ENCODE measurements at places on chromosomes 1 and 21. TPM values are rescaled to one million over a fixed set of nuclear protein-coding genes. Genes with fewer than 3 reads are reported as not detected.

Gene FCGR3B
- total RNA-seq, result 2.5 TPM

GRCh38 chr1:185679220-185679619 lies 55.0 kb upstream of the HMCN1 start:
- H3K36me3 ChIP-seq, result no peaks in the 10 kb centered on the region
- no peak overlapping the region for H3K4me3 ChIP-seq
- no peaks in the 10 kb centered on the region for H3K27me3 ChIP-seq
- no peaks in the 10 kb centered on the region for H3K4me1 ChIP-seq
- no peak overlapping the region for H3K27ac ChIP-seq
- DNase-seq, result no peak

GRCh38 chr1:179047636-179047997 lies 21.9 kb downstream of the FAM20B start:
- no peak overlapping the region for H3K4me3 ChIP-seq
- no peaks in the 10 kb centered on the region for H3K27me3 ChIP-seq
- no peak for DNase-seq
- peaks cover 7% of the 10 kb centered on the region for H3K36me3 ChIP-seq
- H3K27ac ChIP-seq, result no peak overlapping the region

DNA sequence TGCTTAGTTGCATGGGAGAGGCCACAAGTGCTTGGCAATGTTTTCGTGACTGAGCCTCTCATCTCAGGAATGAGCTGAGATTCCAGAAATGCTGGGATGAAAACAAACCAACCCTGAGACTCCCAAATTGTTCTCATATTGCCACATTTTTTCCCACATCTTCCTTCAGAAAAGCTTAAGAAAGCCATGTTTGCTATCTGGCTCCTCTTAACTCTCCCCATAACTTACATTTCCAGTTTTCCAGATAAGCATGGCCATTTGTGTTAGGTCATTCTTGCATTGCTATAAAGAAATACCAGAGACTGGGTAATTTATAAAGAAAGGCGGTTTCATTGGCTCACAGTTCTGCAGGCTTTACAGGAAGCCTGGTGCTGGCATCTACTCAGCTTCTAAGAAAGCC lies 17.2 kb downstream of the DSCAM start:
- H3K27me3 ChIP-seq, result no peaks in the 10 kb centered on the region
- H3K27ac ChIP-seq, result no peak overlapping the region
- no peak overlapping the region for H3K4me3 ChIP-seq
- no peaks in the 10 kb centered on the region for H3K36me3 ChIP-seq
- no peak for DNase-seq
- no peaks in the 10 kb centered on the region for H3K4me1 ChIP-seq

- no peaks in the 10 kb centered on the region for H3K4me1 ChIP-seq
- H3K27me3 ChIP-seq, result no peaks in the 10 kb centered on the region
- DNase-seq, result no peak
- H3K36me3 ChIP-seq, result no peaks in the 10 kb centered on the region
- no peak overlapping the region for H3K4me3 ChIP-seq
- no peak overlapping the region for H3K27ac ChIP-seq
Measured at GRCh38 chr1:160427625-160428024, 27.3 kb downstream of the VANGL2 start.

DNA sequence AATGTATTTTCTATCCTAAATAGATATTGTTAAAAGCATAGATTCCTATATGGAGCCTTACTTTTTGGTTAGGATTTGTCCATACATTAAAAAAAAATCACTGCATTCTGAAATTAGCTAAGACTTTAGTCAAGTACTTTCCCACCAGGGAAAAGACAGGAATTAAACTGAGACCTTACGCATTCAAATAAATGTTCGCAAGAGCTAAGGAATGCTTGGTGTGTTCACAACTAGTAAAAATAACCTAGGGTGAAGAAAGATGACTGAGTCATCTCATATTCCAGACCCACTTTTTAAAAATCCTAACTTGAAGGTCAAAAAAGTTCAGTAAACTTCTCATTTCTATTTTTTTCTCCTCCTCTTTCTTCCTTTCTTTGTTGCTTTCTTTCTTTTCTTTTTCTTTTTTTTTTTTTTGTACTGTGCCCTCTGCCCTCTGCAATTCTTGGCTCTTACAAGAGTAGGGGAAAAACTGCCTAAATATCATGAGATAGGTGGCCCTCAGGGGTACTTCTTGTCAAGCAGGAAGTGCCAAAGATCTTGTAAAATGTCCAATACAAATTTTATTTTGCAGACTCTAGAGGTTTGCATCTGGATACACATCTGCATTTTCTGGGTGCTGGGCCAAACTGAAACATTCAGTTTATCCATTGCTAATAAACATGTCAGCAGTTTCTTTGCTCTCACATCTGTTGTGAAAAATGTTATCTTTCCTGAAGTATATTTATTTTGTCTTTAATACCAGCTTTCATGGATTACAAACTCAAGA lies 121.4 kb upstream of the GORAB start:
- peaks cover 11% of the 10 kb centered on the region for H3K4me1 ChIP-seq
- peak overlapping the region; percentile 53 for H3K27ac ChIP-seq

GRCh38 chr1:225155555-225155954 lies 226.1 kb downstream of the DNAH14 start:
- no peaks in the 10 kb centered on the region for H3K36me3 ChIP-seq
- no peaks in the 10 kb centered on the region for H3K27me3 ChIP-seq
